ENCODE measurements at places on chromosomes 2 and 18.

GRCh38 chr2:179338681-179339080, 74.0 kb upstream of the SESTD1 start:
- no peak for DNase-seq

GRCh38 chr2:148704247-148704646, 59.7 kb downstream of the EPC2 start:
- DNase-seq = no peak

- no peak for DNase-seq
These were observed 31.3 kb downstream of the CIB4 start for GRCh38 chr2:26609839-26610277.

DNA sequence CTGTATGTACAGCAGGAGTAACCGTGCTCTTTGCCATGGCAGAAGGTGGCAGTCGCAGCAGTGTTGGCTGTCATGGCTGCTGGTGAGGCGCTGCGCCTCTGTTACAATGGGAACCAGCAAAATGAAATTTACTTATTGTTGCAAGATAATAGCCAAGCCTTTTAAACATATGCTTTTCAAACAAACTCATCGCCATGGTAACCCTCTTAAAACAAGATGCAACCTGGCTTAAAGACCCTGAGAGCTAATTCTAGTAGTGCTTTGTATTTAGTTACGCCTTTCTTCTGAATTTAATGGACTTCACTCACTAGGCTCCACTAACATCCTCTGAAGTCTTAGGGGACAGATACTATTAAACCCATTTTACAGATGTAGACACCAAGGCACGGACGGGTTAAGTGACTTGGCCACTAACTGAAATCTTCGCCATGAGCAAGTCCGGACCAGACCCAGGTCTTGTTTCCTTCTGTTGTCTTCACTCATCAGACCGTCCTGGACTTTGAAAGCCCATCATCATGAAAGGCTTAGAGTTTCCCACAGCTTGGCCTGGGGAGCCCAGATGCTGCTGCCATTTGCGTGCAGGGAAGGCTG, 111.6 kb upstream of the ODC1 start:
- no peak for DNase-seq

DNA sequence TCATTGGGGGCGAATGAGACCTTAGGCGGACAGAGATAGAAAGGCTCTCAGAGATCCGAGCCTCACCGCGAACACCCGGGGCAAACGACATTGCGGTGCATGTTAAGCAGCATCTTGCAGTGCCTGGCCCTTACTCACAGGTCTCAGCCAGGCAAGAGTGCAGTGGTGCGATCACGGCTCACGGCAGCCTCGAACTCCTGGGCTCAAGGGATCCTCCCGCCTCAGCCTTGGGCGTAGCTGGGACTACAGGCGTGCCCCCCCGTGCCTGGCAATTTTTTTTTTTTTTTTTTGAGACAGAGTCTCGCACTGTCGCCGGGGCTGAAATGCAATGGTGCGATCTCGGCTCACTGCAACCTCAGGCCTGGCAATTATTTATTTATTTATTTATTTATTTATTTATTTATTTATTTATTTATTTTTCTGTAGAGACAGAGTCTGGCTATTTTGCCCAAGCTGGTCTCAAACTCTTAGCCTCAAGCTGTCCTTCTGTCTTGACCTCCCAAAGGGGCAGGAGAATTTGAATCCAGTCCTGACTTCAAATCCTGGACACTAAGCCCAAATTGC, 1.3 kb downstream of the LAMA3 start:
- DNase-seq = no peak

DNA sequence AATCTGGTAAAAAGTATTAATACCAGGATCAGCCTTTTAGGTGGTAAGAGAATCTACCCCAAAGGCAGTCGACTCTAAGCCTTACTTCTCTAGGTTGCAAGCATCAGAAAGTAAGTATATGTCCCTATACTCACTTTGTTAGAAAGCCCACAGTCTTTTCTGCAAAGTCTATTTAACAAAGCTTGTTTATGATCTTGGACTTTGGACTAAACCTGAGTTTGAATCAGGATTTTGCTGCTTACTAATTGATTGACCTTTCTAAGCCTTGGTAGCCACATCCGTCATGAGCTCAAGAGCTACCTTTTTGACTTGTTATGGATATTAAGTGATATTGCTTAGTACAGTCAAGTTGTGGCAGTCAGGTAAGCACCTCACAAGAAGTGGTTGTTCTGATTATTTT, 18.4 kb downstream of the FMNL2 start:
- no peak for DNase-seq

GRCh38 chr2:29780906-29781305, 140.5 kb downstream of the ALK start:
- DNase-seq = no peak

DNA sequence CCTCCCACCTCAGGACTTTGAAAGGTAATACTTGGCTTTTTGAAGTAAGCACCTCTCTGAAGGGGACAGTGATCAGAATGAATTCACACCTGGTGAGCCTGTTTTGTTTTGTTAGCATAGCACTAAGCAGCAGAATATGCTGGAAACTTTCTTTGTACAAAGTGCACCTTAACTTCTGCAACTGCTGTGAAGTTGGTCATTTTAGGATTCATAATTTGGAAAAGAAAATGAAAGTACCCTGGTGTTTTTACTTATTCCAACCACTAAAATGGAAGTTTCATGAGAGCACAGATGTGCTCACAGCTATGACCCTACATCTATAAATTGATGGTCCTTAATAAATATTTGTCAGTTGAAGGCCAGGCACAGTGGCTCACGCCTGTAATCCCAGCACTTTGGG, 257.8 kb upstream of the STON1 start:
- no peak for DNase-seq

DNA sequence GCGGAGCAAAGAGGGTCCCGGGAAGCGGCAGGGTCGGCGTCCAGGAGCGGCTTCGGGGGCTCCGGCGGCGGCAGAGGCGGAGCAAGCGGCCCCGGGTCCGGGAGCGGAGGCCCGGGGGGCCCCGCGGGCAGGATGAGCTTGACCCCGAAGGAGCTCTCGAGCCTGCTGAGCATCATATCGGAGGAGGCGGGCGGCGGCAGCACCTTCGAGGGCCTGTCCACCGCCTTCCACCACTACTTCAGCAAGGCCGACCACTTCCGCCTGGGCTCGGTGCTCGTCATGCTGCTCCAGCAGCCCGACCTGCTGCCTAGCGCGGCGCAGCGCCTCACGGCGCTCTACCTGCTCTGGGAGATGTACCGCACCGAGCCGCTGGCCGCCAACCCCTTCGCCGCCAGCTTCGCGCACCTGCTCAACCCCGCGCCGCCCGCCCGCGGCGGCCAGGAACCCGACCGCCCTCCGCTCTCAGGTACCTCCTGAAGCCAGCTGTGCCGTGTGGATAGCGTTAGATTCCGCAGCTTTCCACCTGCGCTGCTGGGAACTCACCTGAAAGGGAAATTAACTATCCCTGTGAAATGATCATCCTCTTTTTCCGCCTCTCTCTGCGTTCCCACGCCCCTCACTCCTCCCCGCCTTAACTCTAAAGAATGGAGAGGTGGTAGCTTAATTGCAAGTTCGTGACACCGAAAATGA, 472 bp downstream of the CNOT11 start:
- DNase-seq = peak; percentile 73

GRCh38 chr2:167689444-167689843, 558.0 kb downstream of the STK39 start:
- DNase-seq = no peak

- DNase-seq = no peak
These were observed 43.2 kb upstream of the ORC2 start for GRCh38 chr2:201006704-201007103.

- no peak for DNase-seq
These were observed 286.2 kb downstream of the ZNF516 start for GRCh38 chr18:76208678-76209306.

DNA sequence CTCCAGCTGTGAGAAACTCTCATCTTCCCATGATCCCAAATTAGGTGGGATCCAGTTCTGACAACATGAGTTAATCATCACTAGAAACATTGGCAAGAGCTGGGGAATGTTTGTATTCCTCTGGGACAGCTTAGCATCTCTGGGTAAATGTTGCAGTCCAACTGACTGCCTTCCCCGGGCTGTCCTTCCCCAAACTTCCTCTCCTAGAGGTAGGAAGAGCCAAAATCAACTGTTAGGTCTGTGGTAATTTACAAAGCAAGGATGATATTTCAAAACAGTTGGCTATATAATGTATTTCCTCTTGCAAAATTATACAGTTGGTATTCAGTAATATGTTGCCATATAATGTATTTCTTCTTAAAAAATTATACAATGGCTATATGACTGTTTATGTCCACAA, 148.5 kb downstream of the MGAT5 start:
- no peak for DNase-seq

- DNase-seq = no peak
These were observed 14.6 kb upstream of the NAPG start for GRCh38 chr18:10511236-10511635.

DNA sequence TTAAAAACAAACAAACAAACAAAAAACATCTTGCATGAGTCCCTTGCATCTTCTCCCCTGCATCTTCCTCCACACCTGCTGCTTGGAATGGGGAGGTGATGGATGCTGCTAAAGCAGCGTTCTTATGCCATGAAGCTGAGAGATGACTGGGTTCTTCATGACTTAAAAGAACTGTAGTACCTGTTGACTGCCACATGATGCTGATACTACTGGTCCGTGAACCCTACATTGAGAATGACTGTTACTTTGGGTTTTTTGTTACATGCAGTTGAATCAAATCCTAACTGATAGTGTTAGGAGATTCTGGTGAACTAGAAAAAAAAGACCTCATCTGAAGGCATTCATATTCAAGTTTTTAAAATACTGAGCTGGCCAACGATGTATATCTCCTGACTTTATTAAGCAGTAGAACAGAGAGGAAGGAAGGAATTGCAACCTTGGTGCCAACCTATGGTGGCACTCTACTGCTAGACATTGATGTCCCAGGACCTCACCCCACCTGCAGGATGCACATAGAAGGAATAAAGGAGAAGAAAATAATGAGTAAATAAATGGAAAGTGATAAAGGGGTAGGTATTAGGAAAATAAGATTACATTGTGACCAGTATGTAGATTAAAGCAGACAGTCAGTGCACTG, 63.2 kb upstream of the SPAG16 start:
- no peak for DNase-seq

DNA sequence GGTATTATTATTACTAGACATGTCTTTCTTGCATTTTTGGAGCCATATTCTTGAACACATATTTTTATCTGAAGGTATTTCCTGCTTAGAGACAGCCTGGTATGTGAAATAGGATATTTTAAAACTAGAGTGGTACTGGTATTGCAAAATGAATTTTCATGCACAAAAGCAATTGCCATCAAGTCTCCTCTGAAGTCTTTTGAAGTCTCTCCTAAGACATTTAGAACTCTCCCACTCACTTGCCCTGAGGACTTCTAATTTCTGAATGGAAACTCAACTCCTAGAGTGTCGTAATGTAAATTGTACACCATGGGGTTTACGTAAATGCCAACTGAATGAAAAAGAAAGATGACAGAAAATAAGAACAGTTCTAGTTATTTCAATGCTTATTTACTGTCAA, 967.0 kb downstream of the DCDC2C start:
- no peak for DNase-seq

DNA sequence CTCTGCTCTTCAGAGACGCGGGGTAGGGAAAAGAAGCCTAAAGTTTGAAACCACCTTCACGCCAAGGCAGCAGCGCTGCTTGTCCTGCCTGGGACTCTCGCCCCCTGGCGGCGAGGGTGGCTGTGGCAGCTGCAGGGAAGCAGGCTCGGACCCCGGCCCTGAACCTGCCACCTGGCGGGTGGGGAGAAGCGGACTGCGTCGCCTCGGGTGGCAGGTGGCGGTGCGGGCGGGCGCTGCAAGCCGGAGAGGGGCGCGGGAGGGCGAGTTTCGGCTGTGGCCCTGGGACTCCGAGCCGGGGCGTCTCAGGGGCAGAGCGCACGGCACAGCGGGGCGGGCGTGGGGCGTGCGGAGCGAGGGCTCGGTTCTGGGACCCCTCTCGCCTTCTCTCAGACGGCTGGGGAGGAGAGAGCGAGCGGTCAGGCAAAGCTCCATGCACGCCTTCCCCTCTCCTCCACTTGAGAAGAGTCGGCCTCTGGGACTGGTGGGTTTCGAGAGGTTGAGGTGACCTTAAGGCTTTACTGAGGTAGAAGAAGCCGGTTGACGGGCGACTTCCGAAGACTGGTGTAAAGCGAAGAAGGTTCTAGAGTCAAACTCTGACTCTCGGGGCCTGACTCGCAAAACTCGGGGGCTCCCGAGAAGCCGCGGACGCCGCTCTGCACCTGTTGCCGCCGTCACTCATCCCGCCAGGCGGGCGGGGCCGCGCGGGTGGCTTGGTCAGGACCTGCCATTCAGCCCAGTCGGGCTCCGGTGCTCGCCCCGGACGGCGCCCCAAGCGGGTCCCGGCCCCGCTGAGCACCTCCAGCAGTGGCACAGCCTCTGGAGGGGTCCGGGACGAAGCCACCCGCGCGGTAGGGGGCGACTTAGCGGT, 1.1 kb upstream of the BOLL start:
- peak; percentile 47 for DNase-seq

- no peak for DNase-seq
These were observed 67.2 kb downstream of the PTRHD1 start for GRCh38 chr2:24725956-24726355.

DNA sequence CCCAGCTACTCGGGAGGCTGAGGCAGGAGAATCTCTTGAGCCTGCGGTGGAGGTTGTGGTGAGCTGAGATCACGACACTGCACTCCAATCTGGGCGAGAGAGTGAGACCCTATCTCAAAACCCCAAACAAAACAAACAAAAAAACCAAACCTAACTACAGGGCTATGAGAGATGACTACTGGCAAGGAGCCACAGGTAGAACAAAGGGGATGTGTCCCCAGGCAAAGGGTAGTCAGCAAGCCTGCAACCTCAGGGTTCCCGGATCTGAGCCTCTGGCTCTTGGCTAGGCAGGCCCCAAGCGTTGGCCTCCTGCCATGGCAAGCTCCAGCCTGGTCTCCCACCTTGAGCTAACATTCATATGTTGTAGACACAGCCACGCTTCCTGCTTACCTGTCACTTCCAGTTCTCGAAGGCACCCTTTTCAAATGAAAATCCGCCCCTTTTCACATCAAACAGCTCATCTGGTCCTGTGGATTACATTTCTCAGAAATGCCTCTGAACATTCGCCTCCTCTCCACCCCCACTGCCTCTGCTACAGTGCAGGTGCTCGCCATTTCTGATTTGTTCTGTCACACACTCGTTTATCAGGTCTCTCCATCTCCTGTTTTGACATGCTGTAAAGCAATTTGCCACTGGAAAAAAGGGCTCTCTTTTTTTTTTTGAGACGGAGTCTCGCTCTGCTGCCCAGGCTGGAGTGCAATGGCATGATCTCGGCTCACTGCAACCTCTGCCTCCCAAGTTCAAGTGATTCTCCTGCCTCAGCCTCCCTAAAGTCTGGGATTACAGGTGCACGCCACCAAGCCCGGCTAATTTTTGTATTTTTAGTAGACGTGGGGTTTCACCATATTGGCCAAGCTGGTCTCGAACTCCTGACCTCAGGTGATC, 13.1 kb upstream of the ACTR3 start:
- peak; percentile 62 for DNase-seq
